Heart right ventricle (tissue), 16 donors: ENCODE measurements at places on chromosomes 3 and 15. TPM values are rescaled to one million over a fixed set of nuclear protein-coding genes. Genes with fewer than 3 reads are reported as not detected.

GRCh38 chr15:66212563-66212921, 41.0 kb downstream of the MEGF11 start:
- DNase-seq: no peak

DNA sequence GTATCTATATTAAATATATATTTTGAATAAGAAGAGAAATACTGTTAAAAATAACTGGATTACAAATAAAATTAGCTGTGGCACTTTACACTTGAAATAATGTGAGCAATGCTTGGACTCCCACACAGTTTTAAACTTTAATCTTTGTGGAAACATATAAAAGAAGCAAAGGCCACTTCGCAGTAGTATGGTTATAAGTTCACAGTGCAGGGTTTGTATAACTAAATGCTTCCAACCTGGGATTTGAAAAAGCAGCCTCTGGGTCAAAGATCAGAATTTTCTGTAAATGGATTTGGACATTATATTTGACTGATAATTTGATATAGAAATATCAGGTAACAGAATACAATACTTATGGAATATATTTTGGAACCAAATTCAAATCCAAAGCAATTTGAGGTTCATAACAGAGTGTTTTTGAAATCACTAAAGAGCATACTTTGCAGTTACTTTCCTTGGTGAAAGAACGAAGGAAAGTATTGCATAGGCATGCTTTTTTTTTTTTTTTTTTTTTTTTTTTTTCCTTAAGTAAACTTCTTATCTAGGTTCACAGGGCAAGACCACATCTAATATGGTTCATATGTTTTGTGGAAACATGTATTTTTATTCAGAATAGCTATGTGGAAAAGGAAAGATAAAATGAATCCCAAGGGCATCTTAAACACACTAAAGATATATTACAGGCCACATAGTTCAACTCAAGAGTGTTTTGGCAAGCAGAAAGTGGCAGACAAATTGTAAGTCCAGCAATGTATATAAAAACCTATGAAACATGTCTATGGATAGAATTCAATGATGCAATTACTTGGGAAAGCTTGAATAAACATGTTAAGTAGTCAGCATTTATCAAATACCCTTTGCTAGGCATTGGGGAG, 47.1 kb upstream of the SGO1 start:
- DNase-seq: no peak

GRCh38 chr15:84970843-84971242, 10.8 kb upstream of the PDE8A start:
- DNase-seq: no peak

GRCh38 chr3:29751647-29752314, 470.9 kb downstream of the RBMS3 start:
- DNase-seq: peak; percentile 54

- DNase-seq: no peak
These were observed 150.8 kb upstream of the BHLHE40 start for GRCh38 chr3:4828279-4829030.

DNA sequence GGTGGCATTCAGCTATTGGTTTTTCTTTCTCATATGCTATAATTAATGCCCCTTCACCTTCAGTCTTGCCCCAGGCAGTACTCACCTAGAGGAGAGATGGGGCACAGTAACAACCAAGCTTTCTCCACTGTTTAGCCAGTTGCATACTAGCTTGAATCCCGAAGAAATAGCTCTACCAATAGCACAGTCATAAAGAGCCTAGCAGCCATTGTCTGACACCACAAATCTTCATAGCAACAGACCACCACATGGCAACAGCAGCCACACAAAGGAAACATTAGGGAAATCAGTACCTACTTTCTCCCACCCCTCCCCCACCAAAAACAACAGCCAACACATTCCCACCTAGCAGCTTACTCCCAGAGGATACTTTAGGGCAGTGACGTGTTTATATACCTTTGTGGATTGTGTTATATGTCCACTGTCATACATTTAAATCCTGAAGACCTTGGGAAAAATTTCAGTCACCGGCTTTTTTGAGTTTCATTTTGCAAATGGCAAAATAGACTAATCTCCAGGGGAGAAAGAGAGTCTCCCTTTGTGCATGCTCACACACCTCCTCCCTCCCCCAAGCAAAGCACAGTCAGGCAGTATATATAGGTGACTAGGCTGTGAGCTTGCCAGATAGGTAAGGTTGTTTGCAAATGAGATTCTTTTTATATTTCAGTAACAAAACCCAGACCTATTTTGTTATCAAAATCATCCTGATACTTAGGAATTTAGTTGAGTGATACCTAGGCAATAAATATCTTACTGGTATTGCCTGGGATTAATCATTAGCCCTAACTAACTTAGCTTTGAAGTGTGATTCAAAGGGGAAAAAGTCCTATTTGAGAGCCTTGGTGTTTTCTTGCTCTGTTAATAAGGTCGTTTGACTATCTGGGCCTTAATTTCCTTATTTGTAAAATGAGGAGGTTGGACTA, 140.6 kb downstream of the RBPMS2 start:
- DNase-seq: no peak

DNA sequence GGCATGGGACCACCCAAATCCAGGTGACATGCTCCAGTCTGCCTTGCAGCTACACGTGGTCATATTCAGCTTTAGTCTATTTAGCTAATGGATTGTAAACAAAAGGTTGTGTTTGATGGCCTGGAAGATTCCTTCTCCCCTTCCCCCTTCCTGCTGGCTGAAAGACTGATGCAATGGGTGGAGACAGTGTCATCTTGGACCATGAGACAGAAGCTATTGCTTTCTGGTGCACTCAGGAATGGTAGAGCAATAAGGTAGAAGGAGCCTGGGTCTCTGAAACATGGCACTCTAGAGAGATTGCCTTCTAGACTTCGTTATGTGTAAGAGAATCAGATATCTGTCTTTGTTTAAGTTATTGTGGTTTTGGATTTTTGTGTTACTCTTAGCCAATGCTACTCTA, 25.7 kb upstream of the PTX3 start:
- DNase-seq: no peak

GRCh38 chr15:33027306-33028035, 167.0 kb downstream of the FMN1 start:
- DNase-seq: no peak

DNA sequence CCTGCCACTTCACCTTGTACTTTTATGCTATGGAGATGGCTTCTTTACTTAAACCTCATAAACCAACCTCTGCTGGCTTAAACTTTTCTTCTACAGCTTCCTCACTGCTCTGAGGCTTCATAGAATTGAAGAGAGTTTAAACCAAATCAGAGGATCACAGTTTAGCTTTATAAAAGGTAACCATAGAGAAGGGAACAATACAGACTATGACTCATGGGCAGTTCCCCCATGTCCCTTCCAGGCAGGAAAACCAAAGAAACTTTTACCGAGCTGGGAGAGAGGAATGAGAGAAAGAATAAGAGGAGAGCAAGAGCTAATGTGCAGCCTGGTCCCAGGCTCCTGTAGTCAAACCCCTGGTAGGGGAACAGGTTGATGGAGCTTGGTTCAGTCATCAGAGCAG, 53.9 kb upstream of the NEDD4 start:
- no peak for DNase-seq

GRCh38 chr15:31330836-31331235, 4.2 kb downstream of the KLF13 start:
- DNase-seq: peak; percentile 48

- DNase-seq: no peak
These were observed 243.2 kb downstream of the MBNL1 start for GRCh38 chr3:152511904-152512303.

GRCh38 chr3:107928084-107928445, 162.8 kb downstream of the CD47 start:
- no peak for DNase-seq

GRCh38 chr3:188439080-188439479, 285.1 kb downstream of the LPP start:
- no peak for DNase-seq

GRCh38 chr3:143220741-143221140, 101.2 kb downstream of the CHST2 start:
- DNase-seq: no peak

GRCh38 chr3:133865136-133865855, 30.4 kb downstream of the RAB6B start:
- no peak for DNase-seq

GRCh38 chr15:80264031-80264430, 12.0 kb upstream of the CTXND1 start:
- no peak for DNase-seq

- no peak for DNase-seq
These were observed 192.6 kb downstream of the PDZRN3 start for GRCh38 chr3:73432023-73432705.

GRCh38 chr3:88632226-88632625, 475.2 kb upstream of the EPHA3 start:
- no peak for DNase-seq

- DNase-seq: no peak
These were observed 80.4 kb upstream of the SLC6A6 start for GRCh38 chr3:14322001-14322400.

- DNase-seq: peak; percentile 36
These were observed 164.1 kb downstream of the STXBP5L start for GRCh38 chr3:121072133-121072532.

DNA sequence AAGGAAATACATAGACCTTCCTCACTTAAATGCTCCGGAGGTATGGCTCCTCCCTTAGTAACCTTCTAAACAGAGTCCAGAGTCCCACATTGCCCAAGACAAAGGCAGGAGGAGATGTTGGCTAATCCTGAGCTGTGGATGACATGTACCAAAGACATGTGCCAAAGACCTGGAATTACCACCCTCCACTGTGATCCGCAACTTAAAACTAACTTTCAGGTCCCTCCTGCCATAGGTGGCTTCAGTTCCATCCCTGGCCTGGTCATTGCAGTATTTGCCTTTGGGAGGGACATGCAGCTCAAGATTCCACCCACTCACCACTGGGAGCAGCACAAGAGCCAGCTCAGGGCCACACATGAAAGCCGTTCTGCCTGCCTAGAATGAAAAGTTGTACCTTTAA, 28.0 kb downstream of the MYZAP start:
- DNase-seq: no peak

OR5K2 gene
- total RNA-seq: not detected

GRM7 gene
- total RNA-seq: not detected

P2RY1 gene
- total RNA-seq: 4.3 TPM

SPATA12 gene
- not detected for total RNA-seq

KBTBD8 gene
- 8.7 TPM for total RNA-seq

ENTPD3 gene
- total RNA-seq: 0.15 TPM

NMB gene
- 6.6 TPM for total RNA-seq

NPTN gene
- total RNA-seq: 206 TPM

HACL1 gene
- 17.7 TPM for total RNA-seq

RAB8B gene
- total RNA-seq: 11.1 TPM

MESP1 gene
- total RNA-seq: 7.6 TPM

CHRFAM7A gene
- total RNA-seq: 2.2 TPM
